ENCODE measurements at places on chromosomes 13 and 19. TPM values are rescaled to one million over a fixed set of nuclear protein-coding genes. Genes with fewer than 3 reads are reported as not detected.

DNA sequence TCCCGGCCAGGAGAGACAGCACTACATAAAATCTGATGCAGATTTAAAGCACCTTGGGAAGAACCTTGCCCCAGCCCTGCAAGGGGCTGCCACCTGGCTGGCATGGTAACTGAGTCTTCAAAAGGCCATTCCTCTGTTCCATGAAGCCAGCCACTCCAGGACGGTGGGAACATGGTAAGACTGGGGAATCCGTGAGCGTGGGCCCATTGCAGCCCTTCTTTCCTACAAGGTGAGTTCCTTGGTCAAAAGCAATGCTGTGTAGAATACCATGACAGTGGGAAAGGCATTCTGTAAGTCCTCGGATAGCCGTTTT lies 121.3 kb downstream of the SOX1 start:
- no peak for DNase-seq

The COL4A1 gene
- total RNA-seq, result 131 TPM

- DNase-seq, result no peak
Observed at GRCh38 chr13:30039511-30039911, 189.1 kb upstream of the UBL3 start.

The KISS1R gene
- 1.4 TPM for total RNA-seq

The MAST1 gene
- total RNA-seq, result 5.5 TPM

- DNase-seq, result no peak
Observed at GRCh38 chr19:10399878-10400277, 3.5 kb downstream of the CDC37 start.

GRCh38 chr19:16673231-16673630 lies 12.3 kb downstream of the TMEM38A start:
- DNase-seq, result no peak

The CEACAM19 gene
- total RNA-seq, result 0.17 TPM

The SELENOV gene
- 3.1 TPM for total RNA-seq

The CNFN gene
- 7.8 TPM for total RNA-seq

DNA sequence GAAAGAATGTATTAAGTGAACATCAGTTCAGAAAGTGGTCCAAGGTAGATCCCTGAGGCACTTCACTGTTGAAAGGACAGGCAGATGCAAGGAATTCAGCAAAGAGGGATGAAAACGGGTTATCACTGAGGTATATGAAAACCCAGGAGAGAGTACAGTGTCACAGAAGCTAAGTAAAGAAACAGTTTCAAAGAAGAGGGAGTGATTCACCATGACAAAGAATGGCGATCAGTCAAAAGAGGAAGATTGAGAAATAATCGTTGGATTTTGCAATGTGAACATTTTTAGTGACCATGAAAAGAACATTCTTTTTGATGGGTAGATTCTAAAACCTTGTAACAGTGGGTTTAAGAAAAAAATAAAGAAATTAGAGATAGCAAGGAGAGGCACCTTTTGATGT lies 99.3 kb downstream of the EPSTI1 start:
- no peak for DNase-seq

The RTBDN gene
- total RNA-seq, result 1.3 TPM

GRCh38 chr19:13171146-13171545 lies 20.9 kb downstream of the IER2 start:
- DNase-seq, result no peak

- no peak for DNase-seq
Observed at GRCh38 chr19:56261145-56261544, 11.4 kb upstream of the EDDM13 start.

GRCh38 chr19:1811472-1811894 lies 593 bp downstream of the ATP8B3 start:
- DNase-seq, result no peak

The DAZAP1 gene
- total RNA-seq, result 198 TPM

DNA sequence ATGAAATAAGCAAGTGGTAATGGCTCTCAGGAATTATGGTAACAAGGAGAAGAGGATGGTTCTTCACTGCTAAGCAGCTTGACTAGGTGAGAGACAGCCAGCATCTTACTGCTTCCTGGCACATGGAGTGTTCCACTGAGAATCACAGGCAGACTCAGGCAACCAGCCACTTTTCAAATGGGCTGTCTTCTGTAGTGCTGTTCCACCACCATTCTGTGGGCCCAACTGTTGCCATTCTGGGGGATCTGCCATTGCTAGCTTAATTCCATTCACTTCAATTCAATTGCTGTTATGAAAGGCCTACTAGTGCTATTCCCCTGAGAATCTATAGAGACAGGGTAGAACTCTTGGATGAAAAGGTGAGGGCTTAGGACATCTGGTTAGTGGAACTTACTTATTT lies 341.9 kb downstream of the KCNRG start:
- no peak for DNase-seq

The CEACAM16 gene
- not detected for total RNA-seq

GRCh38 chr13:73508841-73509240 lies 450.0 kb downstream of the KLF5 start:
- DNase-seq, result no peak

- no peak for DNase-seq
Observed at GRCh38 chr13:35768073-35768472, 291.6 kb upstream of the MAB21L1 start.

The OR7A5 gene
- total RNA-seq, result not detected

The PDE4C gene
- total RNA-seq, result 1.4 TPM

DNA sequence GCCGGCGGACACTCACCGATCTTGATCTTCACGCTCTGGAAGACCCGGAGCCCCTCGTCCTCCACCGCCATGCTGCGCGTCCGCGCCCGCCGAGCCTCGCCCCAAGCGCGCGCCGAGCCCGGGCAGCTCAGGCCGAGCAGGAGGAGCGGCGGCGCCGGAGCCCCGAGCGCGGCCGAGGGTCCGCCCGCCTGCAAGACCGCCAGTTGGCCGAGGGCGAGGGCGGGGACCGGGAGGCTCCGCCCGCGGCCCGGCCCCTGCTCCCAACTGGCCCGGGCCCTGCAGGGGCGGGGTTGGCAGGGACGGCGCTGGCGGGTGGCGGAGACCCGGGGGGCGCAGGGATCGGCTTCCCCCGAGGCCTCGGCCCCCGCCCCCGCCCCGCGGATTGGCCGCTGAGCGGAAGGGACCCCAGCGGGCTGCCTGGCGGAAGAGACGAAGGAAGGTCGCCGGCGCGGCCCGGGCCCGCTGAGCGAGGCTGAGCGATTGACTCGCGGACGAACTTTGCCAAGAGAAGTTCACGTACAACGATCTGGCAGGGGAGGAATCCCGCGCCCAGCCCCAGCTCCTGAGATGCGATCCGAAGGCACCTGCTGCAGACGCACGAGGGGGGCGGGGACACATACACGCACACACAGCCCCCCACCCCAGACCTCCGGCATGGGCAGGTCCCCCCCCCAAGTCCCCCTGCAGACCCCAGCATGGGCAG lies at the start of gene RASA3:
Gene RASA3 (minus strand): TSS at position 205 of the 703 bp plus-strand sequence. CDS start 134 bp downstream, at position 71.
- DNase-seq, result peak; percentile 100

DNA sequence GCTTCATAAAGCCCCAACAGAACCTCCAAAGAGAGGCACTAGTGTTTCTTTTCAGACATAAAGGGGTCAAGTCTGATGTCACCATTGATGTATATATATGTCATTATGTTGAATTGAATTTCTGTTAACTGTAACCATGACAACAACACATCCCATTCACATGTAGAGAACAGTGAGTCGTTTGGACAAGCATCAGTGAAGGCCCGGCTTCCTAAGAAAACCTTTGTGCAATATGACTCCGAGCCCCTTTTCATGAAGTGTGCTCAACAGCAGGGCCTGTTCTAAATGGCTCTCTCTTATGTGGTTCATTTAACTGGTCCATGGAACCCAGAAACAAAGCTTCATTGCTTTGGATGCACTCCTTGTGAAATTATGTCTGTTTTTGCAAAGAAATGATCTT lies 67.2 kb upstream of the UBL3 start:
- no peak for DNase-seq

DNA sequence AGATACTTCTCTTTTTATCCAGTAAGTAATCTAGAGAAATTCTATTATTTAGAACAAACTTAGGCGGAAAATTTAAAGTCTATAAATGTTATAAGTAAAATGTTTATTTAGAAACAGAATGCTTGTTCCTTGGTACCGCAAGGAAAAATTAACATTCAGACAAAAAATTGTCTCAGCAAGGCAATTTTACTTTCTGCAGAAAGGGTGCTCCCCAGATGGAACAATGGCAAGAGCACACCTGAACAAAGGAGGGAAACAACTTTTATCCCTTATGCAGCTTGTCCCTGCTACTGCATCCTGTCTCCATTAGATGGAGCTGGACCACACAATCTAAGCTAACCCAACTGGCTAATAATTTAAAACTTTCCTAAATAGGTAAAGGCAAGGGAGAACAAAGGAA lies 6.5 kb upstream of the ZNF708 start:
- no peak for DNase-seq

DNA sequence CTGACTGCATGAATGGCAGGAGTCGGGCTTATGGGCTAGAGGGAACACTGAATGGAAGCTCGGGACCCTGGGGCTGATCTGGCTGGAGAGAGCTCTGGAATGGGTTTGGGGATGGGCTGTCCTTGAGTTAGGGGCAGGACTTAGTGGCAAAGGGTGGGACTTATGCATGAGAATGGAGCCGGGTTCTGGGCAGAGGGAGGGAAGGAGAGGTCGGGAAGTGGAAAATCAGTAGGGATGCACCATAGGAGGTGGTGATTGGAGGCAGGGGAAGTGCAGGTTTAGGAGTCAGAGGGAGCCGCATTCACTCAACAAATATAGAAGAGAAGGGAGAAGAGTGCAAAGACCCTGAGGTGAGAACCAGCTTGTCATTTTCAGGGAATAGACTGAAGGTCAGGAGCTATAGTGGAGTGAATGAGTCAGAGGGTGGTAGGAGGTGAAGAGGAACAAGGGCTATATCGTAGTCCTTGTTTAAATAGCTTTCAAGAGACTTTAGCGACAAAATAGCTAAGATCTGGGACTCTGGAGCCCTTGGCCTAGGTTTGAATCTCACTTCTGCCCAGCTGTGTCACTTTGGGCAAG lies 748 bp downstream of the RAB4B start:
- peak; percentile 95 for DNase-seq

The CATSPERD gene
- 0.03 TPM for total RNA-seq

GRCh38 chr19:38850976-38851621 lies 1.3 kb upstream of the HNRNPL start:
- DNase-seq, result peak; percentile 49

DNA sequence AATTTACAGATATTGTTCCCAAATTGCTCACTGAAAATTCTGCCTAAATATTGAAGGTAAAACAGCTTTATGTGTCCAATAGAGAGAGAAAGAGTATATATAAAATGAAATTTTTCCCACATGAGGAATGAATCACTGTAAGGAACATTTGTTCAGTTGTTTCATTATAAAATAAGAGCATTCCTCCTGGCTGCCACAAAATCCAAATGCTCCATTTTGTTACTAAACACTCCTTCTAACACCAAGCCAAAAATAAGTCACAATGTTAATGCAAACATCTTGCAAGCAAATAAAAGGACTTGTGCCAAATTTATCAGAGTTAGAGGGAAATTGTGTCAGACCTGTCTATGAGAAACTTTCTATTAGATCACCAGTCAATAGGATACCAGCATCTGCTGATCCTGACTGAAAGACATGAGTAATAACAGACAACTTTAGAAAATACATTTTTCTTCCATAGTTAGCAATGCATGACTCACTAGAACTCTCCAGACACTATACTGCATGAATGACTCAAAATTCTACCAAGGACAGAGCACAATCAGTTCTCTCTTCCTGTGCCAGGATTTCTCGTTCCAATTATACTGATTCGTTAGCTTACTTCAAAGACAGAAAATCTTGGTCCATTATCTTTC lies 83.5 kb upstream of the FNDC3A start:
- no peak for DNase-seq

The HCST gene
- total RNA-seq, result 2.4 TPM

DNA sequence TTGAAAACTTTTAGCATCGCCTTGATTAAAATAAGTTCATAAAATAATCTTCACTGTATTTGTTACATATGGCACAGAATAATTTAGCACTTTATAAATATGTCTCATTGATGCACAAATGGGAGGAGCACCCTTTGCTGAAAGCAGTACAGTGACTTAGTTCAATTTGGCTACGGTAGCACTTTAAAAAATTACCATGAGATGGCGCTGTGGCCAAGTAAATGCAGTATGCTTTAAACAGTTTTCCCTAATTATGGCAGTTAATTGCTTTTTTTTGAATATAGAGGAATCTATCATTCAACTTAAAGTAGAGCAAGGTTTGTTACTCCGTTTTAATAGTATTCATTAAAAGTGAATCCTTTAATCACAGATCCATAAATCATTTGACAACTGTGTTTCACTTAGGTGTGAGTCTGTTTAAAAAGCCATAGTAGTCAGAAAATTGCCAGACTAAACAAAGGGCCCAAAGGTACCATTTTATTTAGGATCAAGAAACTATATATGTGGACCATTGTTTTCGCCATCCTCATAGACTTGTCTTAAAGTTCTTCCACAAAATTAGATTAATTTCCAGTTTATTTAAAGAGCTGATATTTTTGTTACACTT lies 34.7 kb upstream of the ESD start:
- DNase-seq, result no peak

The CERS4 gene
- total RNA-seq, result 117 TPM

DNA sequence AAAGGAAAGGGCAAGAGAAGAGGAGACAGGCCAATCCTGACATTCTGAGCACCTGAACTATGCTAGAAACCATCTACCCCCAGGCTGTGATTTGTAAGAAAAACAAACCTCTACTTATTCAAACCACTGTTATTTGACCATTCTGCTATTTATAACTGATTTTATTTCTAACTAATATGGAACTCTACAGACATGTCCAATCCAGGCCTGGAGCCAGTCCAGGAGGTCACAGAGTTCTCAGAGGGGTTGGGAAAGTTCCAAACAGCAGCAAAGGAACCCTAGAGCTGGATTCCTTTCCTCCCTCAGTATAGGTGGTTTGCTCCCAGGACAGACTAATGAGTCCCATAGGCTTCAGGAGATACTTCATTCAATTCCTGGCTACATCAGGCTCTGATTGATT lies 24.2 kb downstream of the SIAH3 start:
- no peak for DNase-seq

The BEST2 gene
- total RNA-seq, result 1.5 TPM

The ATP4B gene
- total RNA-seq, result not detected

The ZNF20 gene
- 4.1 TPM for total RNA-seq

The DNM2 gene
- 77.6 TPM for total RNA-seq

- no peak for DNase-seq
Observed at GRCh38 chr13:88086577-88086976, 415.4 kb downstream of the SLITRK5 start.

The CYP2F1 gene
- total RNA-seq, result 0.30 TPM

DNA sequence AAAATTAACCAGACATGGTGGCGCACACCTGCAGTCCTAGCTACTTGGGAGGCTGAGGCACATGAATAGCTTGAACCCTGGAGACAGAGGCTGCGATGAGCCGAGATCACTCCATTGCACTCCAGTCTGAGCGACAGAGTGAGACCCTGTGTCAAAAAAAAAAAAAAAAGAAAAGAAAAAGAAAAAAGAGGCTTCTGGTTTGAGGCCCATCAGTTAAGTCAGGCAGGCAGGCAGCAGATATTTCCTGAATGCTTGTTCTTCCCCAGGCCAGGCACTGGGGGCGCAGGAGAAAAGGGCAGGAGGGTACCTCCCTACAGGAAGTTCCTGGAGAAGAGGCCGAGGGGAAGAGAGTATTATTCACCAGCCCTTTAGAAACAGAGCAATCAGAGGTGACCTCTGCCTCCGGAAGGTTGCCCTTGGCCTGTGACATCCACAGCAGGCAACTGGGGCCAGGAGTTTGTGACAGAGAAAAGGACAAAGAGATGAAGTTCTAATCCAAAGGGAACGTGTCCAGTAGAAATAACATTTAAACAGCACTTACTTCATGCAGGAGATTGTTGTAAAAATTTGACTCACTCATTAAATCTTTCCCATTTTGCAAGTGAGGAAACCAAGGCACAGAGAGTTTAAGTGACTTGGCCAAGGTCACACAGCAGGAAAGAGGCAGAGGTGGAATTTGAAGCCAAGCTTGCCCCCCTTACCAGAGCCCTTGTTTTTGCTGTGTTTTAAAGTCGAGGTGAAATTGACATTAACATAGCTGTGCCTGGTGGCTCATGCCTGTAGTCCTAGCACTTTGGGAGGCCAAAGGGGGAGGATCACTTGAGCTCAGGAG lies 4.3 kb upstream of the RLN3 start:
- DNase-seq, result peak; percentile 79

All from H7 (cell line).